GM03348 (cell line): ENCODE measurements at places on chromosomes 3 and 15.

DNA sequence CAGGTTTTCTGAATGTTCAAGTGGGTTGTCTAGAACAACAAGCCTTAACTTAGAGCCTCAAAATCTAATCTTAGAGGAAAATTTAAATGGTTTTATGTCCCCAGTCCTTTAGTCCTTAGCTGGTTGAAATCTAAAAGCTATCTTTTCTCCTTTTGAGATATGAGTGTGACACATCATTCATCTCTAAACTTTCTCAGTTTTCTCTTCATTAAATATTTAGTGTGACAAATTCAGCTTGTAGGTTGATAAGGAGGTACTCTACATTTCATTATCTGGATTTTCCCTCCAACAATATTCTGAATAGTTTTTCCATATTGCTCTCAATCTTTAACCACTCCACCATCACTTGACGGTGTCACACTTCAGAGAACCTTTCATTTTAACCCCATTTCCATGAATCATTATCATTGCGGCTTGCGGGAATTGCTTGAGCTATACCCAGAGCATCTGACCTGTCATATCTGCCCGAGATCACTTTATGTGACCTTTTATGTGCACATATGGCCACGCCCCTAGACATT, 16.1 kb upstream of the ATP8B4 start:
- no peak for DNase-seq

GRCh38 chr3:104150724-104151123, 1216.0 kb upstream of the ALCAM start:
- no peak for DNase-seq

GRCh38 chr3:32238453-32239306, at the start of gene CMTM8:
TSS of gene CMTM8 (plus strand) at chr3:32238680. CDS start at chr3:32238973, 293 bp downstream.
- peak; percentile 67 for DNase-seq

- no peak for DNase-seq
Measured at GRCh38 chr3:114642951-114643741, 349.3 kb downstream of the TIGIT start.

DNA sequence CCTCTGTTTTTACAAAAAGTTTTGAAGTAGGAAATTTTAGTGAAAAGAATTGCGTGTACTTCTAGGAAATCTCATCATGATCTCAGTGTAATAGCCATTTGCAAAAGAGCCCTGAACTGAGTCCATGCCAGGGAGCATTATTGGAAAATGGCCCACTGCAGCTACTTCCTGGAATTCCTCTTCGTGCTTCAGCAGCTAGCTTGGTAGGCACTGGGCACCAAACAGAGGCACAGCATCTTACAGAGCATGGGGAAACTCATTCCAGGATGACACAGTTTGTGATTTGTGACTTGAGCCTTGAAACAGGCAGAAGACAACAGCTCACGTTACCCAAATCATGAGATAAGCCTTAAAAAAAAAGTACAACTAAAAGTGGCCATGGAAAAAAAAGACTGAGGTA, 179.1 kb downstream of the WDR72 start:
- no peak for DNase-seq

DNA sequence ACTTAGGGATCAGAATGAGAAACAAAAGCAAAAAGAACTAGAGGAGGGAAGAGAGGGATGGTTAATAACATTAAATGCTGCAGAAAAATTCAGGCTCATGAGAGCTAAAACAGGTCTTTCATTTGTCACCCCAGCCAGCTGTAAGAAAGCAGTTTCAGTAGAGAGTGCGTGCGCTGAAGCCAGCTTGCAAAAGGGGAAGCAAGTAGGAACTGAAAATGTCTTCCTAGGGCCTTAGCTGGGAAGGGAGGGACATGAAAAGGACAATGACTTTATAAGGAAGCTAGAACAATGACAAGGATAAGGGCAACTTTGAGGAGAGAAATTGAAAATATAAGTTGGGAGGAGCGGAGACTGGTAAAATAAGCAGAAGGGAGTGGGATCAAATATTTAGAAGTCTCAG, 3.1 kb downstream of the CIAO2A start:
- DNase-seq, result no peak

GRCh38 chr15:42059661-42060476, 34.5 kb downstream of the PLA2G4D start:
- peak; percentile 74 for DNase-seq

GRCh38 chr3:66322436-66322835, 101.6 kb downstream of the SLC25A26 start:
- DNase-seq, result peak; percentile 17
